ENCODE measurements at places on chromosomes 7 and 10.
A peak's percentile ranks its signal among the peaks of the same experiment; 100 is the strongest.

GRCh38 chr7:100706672-100707311 lies 871 bp downstream of the POP7 start:
- peak; percentile 12 for DNase-seq

DNA sequence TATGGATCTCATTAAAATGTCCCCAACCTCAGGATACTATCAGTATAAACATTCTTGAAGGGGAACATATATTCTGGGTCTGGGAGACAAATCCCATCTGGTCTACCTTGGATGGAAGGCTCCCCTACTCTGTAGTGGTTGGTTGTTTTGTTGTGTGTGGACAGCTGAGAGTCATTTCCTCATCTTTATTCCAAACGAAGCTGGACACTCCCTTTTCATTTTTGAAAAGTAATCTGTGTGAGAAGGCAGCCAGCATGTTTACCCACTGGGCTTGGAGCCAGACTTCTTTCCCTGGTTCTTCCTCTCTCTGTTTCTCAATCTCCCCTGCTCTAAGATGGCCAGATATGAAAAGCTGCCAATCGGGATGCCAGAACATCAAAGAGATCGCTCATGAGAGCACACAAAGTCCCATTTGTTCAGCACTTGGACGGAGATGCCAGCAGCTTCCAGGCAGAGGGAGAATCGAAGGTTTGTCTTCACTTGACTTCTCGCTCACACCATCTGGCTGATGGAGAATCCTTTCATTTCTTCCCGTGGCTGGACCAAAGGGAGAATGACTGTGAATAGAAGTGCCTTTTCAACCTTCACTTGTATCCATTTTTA lies 108.1 kb upstream of the AGR3 start:
- peak; percentile 20 for DNase-seq

DNA sequence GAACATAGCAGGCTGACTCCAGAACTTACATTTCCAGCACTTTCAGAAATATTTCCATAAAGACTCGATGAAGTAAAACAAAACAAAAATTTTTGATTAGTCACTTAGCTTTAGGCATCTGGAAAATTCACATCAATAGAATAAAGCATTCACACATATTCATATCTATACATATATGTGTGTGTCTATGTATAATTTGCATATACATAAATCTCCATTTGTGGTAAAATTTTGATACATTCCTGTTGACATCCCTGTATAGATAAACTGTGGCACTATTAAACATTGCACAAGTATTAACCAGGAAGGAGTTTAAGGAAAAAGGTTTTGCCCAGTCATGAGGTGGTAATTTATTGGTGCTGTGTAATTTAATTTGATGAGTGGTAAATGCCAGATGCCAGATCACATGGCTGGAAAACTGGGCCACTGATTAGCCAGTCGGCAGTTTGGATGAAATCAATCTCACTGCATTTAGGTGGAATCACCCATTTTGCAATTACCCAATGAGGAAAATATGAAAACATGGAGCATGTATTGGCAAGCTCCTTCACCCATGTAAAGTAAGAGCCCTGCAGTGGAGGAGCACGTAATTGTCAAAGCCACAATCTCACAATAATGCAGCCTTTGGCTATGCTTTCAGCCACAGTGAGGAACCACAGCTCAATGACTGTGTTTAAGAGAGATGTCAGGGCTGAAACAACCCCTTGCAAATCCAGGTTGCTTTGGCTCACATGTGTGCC lies 294.6 kb downstream of the RNLS start:
- no peak for DNase-seq

- DNase-seq = no peak
These were observed 1049.9 kb downstream of the REEP3 start for GRCh38 chr10:64571056-64571455.

Data from hematopoietic multipotent progenitor cell treated with erythropoietin and hydrocortisone succinate and interleukin-3 and kit ligand, for 6 days (in vitro differentiated cells).